ENCODE measurements at places on chromosomes 7 and 10. TPM values are rescaled to one million over a fixed set of nuclear protein-coding genes. Genes with fewer than 3 reads are reported as not detected.

Gene TWIST1
- not detected for total RNA-seq

GRCh38 chr10:4888236-4888635 is 62.2 kb downstream of the AKR1E2 start:
- no peak for DNase-seq
- no peak overlapping the region for H3K27ac ChIP-seq
- H3K36me3 ChIP-seq: peaks cover 4% of the 10 kb centered on the region
- H3K27me3 ChIP-seq: peaks cover under 1% of the 10 kb centered on the region
- no peak overlapping the region for H3K4me3 ChIP-seq
- H3K4me1 ChIP-seq: no peaks in the 10 kb centered on the region

DNA sequence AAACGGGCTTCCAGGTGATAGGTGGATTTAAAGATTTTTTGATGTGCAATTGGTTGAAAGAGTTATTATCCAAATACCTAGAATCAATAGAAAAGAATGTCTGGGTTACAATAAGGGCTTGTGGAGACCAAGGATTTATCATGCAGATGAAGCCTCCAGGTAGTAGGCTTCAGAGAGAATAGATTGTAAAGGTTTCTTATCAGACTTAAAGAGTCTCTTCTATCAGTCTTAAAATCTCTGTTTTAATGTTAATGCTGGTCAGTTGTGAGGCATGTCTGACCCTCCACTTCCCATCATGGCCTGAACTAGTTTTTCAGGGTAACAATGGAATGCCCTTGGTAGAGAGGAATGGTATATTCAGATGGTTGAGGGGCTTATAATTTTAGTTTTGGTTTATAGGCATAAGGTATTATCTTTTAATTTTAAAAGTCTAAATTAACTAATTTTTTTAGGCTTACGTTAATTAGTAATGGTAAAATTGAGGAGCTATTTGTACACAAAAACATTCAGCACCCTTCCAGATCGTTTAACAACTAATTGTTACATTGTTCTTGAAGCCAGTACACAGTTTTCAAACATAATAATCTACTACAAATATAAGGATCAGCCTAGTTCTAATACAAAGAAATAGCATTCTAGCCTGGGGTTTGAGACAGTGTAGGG is 704.2 kb upstream of the MBL2 start:
- no peaks in the 10 kb centered on the region for H3K4me1 ChIP-seq
- H3K36me3 ChIP-seq: no peaks in the 10 kb centered on the region
- H3K27ac ChIP-seq: no peak overlapping the region
- no peak for DNase-seq
- H3K27me3 ChIP-seq: no peaks in the 10 kb centered on the region

DNA sequence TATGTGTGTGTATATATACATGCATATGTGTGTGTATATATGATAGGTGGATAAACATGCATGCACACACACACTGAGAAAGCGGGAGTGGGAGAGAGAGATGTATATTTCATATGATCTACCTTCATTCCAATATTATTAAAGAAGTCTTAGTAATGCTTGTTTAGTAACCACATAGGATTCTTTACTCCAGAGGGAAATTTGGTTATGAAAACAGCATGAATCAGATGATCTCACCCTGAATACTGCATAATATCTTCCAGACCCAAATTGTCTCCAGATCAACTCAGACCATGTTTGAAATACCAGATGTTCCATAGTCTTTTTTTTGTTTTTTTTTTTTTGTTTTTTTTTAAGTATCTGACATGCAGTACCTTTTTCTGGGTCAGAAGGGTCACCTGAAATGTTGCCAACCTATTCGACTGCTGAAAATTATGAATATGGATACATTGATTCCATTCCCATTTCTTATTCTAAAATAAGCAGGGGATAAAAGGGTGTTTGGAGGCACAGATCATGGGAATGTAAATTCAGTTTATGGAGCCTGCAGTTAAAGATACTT is 17.4 kb downstream of the TES start:
- peaks cover 79% of the 10 kb centered on the region for H3K4me1 ChIP-seq
- no peak for DNase-seq
- H3K36me3 ChIP-seq: peaks cover 12% of the 10 kb centered on the region
- no peak overlapping the region for H3K4me3 ChIP-seq
- no peaks in the 10 kb centered on the region for H3K27me3 ChIP-seq
- H3K27ac ChIP-seq: no peak overlapping the region

DNA sequence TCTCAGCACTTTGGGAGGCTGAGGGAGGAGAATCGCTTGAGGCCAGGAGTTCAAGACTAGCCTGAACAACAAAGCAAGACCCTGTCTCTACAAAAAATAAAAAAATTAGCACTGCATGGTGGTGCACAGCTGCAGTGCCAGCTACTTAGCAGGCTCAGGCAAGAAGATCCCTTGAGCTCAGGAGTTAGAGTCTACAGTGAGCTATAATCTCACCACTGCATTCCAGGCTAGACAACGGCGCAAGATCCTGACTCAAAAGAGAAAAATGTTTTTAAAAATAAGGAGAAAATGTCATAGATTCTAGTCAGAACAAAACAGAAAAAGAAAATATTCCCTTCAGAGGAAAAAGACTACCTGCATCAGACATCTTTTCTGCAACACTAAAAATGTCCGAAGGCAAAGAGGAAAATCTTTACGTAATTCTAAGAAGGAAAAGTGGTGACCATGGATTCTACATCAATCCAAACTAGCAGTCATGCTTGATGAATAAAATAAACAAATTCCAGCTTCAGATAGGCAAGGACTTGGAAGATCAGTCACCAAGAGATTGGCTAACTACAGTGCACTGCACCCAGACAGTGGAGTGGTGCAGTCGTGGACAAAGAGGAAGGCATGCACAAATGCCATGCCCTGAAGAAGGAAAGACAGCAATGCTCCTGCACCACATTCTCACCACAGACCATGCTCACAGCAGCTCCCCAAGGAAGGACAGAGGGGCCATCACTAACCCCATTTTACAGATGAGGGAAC is 54.3 kb downstream of the ERCC6 start:
- H3K4me1 ChIP-seq: peaks cover 10% of the 10 kb centered on the region
- H3K27ac ChIP-seq: no peak overlapping the region
- no peak for DNase-seq
- H3K4me3 ChIP-seq: no peak overlapping the region

DNA sequence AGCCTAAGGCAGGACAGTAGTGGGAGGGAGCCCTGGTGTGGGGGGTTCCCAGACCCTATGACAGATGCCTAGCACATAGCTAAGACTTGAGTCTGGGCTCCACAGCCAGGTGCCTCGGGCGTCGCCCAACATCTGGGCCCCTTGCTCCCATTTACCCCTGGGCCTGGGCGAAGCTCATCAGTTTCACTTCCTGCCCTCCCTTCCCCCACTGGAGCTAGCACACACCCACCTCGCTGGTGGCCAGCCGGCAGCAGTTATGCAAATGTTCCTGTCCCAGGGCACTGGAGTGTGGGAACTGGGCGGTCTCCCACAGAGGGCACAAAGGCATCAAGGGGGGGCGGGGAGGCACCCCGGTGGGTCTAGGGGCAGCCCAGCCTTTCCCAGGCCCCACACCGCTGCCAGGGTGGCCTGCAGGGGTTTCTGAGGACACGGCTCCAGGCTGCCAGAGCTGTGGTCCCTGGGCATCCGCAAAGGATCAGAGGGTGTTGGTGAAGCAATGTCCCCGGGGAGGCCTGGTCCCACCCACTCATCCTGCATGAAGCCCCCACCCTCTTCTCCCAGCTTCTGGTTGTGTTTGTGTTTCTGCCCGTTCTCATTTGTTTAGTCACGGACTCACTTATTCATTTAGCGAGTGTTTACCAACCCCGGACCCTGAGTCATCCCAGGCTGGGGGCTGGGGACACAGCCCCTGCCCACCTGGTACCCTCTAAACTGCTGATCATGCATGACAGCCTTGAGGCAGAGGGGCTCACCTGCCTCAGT is 20.4 kb downstream of the SH2B2 start:
- H3K27ac ChIP-seq: no peak overlapping the region
- no peak overlapping the region for H3K4me3 ChIP-seq
- H3K27me3 ChIP-seq: no peaks in the 10 kb centered on the region
- DNase-seq: peak; percentile 24

Gene NPFFR1
- total RNA-seq: not detected

Gene TAS2R3
- 0.60 TPM for total RNA-seq

Gene TMEM168
- 10.4 TPM for total RNA-seq

DNA sequence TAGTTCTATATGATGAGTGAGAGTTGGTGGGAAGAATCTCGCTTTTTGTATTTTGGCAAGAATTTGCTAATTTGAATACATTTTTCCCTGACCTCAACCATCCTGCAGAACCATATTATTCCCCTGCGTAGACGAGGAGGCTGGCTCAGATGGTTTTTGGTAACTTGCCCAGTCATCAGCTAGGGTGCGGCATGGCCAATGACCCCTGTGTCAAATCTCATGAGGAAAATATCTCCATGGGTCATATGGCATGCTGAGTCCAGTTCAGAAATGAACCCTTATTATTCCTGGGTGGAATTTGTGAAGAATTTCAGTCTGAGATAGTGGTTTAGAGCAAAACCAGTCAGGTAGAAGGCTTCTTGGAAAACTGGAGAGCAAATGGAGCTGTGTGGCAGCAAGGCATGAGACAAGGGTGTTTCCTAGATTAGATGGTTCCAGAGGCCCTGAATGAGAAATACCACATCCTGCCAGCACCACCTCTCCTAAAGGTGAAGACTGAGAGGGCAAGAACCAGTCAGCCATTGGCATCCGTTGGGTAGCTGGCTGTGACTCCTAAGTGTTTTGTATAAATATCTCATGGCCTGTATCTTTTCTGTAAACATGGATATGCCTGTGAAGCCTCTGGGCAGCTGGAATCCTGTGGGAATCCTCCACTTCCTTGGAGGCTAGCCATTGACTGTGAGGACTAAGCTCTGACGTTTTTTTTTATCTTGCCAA is 5.8 kb upstream of the UPP1 start:
- no peaks in the 10 kb centered on the region for H3K27me3 ChIP-seq
- peaks cover 52% of the 10 kb centered on the region for H3K4me1 ChIP-seq
- H3K36me3 ChIP-seq: peaks cover 11% of the 10 kb centered on the region
- no peak for DNase-seq
- H3K27ac ChIP-seq: peak overlapping the region; percentile 21

- H3K4me1 ChIP-seq: no peaks in the 10 kb centered on the region
- H3K4me3 ChIP-seq: no peak overlapping the region
- DNase-seq: no peak
- H3K27me3 ChIP-seq: no peaks in the 10 kb centered on the region
These were observed 622.9 kb upstream of the MBL2 start for GRCh38 chr10:53395449-53395848.

- H3K4me3 ChIP-seq: no peak overlapping the region
- no peak for DNase-seq
- H3K27me3 ChIP-seq: peaks cover 10% of the 10 kb centered on the region
- H3K4me1 ChIP-seq: no peaks in the 10 kb centered on the region
These were observed 56.5 kb upstream of the WIPF3 start for GRCh38 chr7:29749701-29750321.

Gene GJD4
- not detected for total RNA-seq

DNA sequence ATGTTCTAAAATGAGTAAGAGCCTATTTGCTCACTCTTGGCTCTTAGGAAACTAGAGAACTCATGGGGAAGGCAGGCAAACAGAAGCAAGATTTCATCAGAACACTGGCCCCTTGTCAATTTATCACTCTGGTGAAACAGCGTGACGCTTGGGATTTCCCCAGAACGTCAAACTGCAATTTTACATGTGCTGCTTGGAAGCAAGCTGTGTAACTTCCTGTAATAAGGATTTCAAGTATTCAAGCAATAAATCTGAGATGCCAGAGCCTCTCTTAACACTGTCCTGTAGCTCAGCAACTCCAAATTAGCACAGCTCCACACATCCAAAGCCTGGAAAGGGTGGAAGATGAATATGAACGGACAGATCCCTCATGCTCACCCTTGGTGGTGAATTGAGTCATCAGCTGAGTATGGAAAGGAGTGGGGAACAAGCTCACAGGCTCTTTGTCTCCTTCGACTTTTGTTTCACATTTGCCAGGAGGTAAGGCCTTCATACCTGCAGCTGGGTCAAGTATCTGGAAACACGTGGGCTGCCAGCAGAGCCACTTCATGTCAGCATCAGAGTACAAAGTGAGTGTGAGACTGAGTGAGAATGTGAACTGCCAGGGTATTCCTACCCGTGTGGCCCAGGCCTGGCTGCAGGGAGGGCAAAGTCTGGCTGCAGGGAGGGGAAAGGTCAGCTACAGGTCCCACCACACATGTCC is 140.4 kb upstream of the NAMPT start:
- peak overlapping the region; percentile 99 for H3K27ac ChIP-seq
- DNase-seq: peak; percentile 77

Gene AOAH
- 7.1 TPM for total RNA-seq

- no peak overlapping the region for H3K27ac ChIP-seq
- peaks cover 23% of the 10 kb centered on the region for H3K36me3 ChIP-seq
- peaks cover 23% of the 10 kb centered on the region for H3K4me1 ChIP-seq
- no peak for DNase-seq
- H3K27me3 ChIP-seq: no peaks in the 10 kb centered on the region
- H3K4me3 ChIP-seq: no peak overlapping the region
These were observed 153.5 kb downstream of the PIP4K2A start for GRCh38 chr10:22560913-22561239.

DNA sequence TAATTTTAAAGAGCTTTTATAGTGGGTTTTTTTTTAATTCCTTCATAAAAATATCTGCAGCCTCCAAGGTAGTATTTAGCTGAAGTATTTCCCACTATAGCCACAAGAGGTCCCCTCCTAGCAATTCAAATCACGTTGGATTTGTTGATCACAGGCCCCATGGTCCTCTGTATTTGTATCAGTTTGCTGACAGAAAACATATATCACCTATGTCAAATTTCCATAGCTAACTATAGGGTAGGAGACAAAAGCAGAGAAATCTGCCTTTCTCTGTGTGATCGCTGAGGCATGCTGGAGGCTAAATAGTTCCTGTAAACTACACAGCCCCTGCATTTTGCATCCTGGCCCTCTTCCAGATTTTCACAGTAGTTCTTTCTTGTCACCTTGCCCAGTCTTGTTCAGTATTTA is 1.7 kb upstream of the CTNNA3 start:
- no peak overlapping the region for H3K4me3 ChIP-seq
- DNase-seq: no peak
- H3K27ac ChIP-seq: no peak overlapping the region
- H3K36me3 ChIP-seq: no peaks in the 10 kb centered on the region
- peaks cover 34% of the 10 kb centered on the region for H3K27me3 ChIP-seq
- no peaks in the 10 kb centered on the region for H3K4me1 ChIP-seq

All from activated naive CD8-positive, alpha-beta T cell treated with anti-CD3 and anti-CD28 coated beads for 36 hours (primary cell).